ENCODE measurements at places on chromosomes 3 and 15. TPM values are rescaled to one million over a fixed set of nuclear protein-coding genes. Genes with fewer than 3 reads are reported as not detected.

Gene ZPLD1
- not detected for total RNA-seq

Gene MUSTN1
- total RNA-seq, result 16.0 TPM

Gene ACTRT3
- total RNA-seq, result not detected

Gene CORO2B
- not detected for total RNA-seq

Gene CCDC174
- 26.9 TPM for total RNA-seq

Gene SHC4
- 0.12 TPM for total RNA-seq

Gene CDV3
- total RNA-seq, result 196 TPM

Measured in T-helper 17 cell (primary cell).